ENCODE measurements at places on chromosomes 4 and X.

DNA sequence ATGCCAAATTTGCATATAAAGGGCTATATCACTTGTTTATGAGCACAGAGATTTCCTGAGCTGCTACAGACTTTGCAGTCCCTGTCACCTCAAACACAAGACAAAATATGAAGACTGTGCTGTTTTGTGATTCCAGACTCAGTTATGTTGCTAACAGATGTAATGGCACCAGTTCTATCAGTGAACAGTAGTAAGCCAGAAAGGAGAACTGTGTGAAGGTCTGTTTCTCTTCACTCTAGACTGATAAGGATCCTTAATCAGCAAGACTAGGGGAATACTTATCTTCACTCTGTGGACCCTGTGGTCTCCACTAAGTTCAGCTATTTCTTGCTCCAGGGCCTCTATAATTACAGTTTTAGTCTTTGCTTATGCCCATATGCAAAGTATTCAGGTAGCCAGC lies 82.7 kb downstream of the ANXA5 start:
- DNase-seq = no peak

DNA sequence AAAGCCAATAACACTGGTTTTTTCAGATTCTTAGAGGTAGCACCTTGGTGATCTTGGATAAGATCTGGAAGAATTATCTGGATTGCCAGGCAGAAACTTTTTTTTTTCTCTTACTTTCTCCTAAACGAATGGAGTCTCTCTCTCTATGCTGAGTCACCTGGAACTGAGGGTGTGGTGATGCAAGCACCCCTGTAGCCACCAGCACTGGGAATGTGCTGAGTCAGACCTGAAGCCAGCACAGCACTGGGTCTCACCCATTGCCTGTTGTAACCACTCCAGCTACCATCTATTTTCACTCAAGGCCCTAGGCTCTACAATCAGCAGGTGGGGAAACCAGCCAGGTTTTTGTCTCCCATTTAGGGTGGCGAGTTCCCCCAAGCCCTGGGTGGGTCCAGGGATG lies 923.8 kb downstream of the RAPGEF2 start:
- DNase-seq = no peak

DNA sequence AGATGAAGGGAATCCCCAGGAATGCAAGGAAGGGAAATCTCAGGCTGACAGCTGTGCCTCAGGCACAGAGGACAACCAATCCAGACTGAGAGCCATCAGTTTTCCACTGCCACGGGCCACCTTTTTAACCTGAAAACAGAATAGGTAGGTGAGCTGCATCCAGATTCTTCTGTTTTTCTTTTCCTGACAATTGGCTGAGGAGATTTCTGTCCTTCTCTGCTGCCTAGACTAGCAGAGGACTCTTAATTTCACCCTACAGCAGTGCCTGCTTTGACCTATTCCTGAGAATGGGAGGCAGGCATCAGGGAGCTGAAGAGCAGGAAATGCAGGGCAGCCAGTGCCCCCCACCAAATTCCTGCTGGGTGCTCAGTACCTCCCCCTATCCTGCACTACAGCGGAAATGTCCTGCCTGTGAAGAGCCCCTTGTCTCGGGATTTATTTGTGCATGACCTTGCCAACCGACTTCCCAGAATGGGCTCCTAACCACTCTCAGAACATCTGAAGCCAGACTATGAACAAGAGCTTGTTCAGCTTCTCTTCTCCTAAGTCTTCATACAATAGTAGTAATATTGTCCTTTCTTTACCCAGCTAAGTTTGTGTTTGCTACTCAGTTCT lies 65.1 kb downstream of the CASK start:
- no peak for DNase-seq

- DNase-seq = no peak
Observed at GRCh38 chr4:163440040-163440439, 33.5 kb downstream of the TKTL2 start.

GRCh38 chr4:992297-993110 lies 700 bp downstream of the SLC26A1 start:
- no peak for DNase-seq

DNA sequence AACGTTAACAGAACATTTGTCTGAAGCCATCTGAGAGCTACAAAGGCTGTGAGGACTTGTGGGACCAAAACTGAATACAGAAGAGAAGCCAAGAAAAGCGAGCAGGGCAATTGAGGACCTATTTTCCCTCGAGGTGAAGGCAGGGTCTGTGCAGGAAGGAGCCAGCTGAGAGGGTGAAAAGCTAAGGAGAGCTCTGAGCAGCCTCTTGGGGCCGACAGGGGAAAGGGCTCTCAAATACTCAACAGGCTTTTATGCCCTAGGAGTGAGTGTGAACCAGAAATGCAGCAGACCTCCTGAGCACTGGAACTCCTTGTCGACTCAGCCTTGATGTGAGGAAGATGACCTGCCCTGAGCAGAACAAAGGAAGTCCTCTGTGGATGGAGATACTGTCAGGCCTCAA lies 54.2 kb downstream of the C4orf50 start:
- DNase-seq = no peak

DNA sequence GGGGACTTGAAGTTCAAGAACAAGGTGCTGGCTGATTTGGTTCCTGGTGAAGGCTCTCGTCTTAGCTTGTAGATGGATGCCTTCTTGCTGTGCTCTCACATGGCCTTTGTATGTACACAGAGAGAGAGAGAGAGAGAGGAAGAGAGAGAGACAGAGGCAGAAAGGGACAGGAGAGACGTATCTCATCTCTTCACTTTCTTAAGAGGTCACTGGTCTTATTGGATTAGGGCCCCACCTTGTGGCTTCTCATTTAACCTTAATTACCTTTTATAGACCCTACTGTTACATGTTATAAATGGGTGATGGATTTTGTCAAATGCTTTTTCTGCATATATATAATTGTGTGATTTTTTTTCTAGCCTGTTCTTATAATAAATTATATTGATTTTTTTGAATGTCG lies 1444.2 kb downstream of the ADGRL3 start:
- DNase-seq = no peak

GRCh38 chrX:79147477-79147876 lies 3.0 kb downstream of the GPR174 start:
- DNase-seq = no peak

- no peak for DNase-seq
Observed at GRCh38 chrX:17032351-17032750, 85.9 kb downstream of the REPS2 start.

DNA sequence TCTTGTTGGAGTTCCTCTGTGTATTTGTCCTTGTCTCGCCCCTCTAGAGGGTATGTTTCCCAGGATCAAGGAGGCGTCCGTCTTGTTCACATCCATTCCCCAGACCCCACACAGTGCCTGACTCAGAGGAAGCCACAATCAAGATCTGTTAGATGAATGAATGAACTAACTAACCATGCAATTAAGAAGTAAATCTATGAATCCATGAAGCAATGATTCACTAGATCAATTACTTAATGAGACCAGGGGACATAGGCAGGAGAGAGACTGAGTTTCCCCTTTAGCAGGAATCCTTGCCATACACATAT lies 11.9 kb downstream of the BLOC1S4 start:
- no peak for DNase-seq

DNA sequence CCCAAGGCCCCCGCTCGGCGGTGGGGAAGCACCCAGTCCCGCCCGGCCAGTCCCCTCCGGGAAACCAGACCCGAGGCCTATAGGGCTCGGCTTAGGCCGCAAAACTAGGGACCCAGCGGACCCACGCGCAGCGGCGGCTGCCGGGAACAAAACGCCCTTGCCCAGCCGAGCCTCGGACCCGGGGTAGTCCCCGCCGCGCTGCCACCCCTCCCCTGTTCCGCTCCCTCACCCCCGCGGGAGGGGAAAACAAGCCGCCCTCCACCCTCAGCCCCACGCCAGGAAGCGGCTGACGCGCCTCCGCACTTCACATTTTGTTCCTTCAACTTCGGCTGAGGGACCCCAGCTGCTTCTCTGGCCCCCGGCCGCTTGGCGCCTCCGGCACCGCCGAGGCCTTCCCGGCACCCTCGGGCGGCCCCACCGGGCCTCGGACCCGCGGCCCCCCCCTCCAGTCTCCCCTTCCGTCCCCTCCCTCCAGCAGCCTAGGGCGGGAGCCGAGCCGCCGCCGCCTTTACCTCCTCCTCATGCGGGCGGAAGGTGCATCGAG lies 694 bp downstream of the PDS5A start:
- no peak for DNase-seq

DNA sequence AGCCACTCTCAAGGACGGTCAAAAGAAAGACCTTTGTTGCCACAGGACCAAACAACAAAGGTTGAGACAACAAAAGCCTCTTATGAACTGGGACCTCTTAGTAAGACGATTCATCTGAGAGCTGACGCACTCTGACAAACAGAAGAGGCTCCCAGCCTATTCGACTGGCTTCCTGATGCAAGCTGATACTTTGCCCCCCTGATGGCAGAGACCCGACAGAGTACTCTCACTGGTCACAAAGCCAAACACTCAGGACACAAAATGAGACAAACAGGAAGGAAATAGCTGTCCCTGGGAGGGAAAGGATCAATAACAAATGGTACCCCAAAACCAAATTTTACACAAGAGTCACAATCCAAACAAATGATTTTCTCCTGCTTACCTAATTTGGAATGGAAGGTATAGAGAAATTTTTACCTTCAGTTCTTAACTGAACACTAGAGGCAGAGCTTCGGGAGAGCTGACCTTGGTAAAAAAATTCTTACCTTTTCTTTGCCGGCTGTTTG lies 75.2 kb upstream of the PLAC8 start:
- DNase-seq = no peak

- no peak for DNase-seq
Observed at GRCh38 chr4:14237911-14238310, 610.4 kb upstream of the BOD1L1 start.

- DNase-seq = no peak
Observed at GRCh38 chrX:44035571-44035970, 62.4 kb upstream of the NDP start.

DNA sequence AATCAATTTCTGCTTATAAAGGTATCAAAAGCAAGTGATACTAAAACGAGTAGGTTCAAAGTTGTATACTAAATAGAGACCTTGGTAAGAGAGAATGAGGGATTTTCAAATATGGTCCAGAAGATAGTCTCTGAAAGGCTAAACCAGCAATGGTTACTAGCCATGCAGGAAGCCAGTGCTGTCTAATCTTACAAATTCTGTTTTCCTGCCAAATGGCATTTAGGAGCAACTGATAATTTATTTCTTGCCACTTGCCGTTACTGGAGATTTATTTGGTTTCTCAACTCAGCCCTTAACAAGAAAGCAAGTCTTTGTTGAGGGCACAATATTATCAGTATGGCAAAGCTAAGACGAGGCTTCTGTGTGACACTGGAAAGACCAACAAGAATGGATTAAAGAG lies 47.2 kb downstream of the MAP7D3 start:
- DNase-seq = no peak

DNA sequence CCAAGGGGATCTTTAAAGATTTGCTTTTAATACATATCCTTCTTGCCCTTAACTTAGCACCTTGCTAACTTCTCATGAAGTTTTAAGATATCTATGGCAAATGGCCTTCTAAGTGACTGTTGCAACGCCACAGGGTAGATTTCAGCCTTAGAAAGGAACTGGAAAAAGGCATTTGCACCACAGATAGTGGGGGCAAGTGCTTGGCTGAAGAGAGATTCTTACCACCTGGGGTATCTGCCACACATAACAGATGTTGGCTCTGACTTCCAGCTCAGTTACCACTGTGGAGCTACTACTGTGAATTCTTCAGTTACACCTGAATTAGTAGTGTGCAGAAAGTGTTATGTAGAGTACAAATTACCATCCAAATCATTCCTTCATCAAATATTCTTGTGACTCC lies 302.6 kb downstream of the PPP3CA start:
- no peak for DNase-seq

DNA sequence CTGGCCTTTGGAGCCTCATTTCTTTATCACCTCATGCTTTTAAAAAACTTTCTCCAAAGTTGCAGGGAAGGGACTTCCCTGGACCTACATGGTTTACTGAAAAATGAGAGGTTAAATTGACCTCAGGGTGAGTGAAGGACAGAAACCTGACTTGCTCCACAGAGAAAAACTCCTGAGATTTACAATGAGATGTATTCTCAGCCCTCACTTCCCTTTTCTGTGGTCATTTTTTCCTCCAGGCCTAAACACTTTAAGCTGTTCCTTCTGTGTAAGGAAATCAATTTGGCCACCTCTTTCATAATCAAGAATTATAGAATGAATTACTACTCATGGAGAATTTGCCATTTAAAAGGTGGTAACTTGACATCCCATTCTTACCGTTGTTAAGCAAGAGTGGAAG lies 77.9 kb downstream of the HPGD start:
- no peak for DNase-seq

DNA sequence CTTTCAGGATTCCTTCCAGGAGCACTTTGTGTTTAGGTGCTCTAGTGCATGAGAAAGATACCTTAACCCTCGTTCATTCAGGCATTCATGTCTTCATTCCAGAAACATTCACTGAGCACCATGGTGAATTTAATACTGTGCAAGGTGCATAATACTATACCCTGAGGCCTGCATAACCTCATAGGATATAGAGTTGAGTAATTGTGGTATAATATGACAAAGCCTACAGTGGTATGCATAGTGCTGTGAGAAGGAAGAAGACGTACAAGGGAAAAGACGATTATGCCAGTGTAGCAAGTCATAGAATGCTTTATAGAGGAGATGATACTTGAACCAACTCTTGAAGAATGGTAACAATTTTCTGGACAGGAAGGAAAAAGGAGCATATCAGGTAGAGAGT lies 34.3 kb downstream of the MTM1 start:
- no peak for DNase-seq

DNA sequence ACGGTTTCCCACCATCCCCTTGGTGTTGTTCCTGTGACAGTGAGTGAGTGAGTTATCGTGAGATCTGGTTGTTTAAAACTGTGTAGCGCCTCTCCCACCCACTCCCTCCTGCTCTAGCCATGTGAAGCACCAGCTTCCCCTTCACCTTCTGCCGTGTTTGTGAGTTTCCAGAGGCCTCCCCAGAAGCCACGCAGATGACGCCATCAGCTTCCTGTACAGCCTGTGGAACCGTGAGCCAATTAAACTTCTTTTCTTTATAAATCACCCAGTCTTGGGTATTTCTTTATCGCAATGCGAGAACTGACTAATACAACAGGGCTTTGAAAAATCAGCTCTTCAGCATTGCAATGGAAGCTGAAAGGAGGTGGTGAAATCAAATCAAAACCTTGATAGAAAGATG lies 50.0 kb downstream of the FGFBP1 start:
- no peak for DNase-seq

DNA sequence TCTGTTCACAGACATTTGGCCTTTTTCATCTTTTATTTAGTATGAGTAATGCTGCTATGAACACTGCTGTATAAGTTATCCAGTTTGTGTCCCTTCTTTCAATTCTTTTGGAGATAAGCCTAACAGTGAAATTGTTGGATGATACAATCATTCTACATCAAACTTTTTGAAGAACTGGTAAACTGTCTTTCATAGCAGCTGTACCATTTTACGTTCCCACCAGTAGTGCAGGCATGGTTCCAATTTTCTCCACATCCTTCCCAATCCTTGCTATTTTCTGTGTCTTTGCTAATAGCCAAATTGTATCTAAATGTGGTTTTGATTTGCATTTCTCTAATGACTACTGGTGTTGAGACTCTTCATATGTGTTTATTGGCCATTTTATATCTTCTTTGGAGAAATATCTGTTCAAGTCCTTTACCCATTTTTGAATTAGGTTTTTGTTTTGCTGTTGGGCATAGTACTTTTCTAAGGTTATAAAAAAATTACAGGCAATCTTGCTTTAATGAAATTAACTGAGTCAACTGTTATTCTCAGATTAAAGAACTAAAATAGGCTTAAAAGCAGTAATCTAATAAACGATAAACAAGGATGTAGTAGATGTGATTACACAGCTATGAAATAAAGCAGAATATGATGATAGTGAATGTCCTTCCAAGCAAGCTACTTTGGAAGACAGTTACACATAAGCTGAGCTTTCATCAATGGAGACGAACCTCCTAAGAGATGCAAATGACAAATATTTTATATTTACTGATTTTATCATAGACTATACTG lies 57.2 kb downstream of the FBXW7 start:
- no peak for DNase-seq

All from activated CD4-positive, alpha-beta T cell treated with anti-CD3 and anti-CD28 coated beads for 24 hours (primary cell).